Liver (tissue), 10 donors: ENCODE measurements at places on chromosomes 2 and 18. TPM values are rescaled to one million over a fixed set of nuclear protein-coding genes. Genes with fewer than 3 reads are reported as not detected.

DNA sequence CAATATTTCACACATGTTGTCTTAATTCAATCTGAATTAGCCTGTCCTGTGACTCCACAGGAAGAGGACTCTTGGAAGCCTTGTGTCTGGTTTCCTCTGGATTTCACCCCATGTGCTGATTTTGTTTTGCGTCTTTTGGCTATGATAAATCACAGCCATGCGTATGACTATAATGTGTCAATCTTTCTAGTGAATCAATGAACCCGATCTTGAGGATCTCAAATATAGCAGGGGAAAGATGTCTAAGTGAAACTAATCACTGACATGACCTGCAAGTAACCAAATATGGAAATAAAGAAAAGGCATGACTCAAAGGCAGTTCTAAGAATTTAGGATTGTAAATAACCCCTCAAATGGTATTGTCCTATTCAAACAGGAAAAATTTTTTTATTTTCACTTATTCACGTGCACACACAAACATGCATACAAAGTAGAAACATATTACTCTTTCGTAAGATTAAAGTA lies 8.2 kb downstream of the WDFY1 start:
- DNase-seq: no peak

- no peak for DNase-seq
Observed at GRCh38 chr2:104026725-104027124, 827.2 kb upstream of the POU3F3 start.

- no peak for DNase-seq
Observed at GRCh38 chr18:4333043-4333442, 122.1 kb downstream of the DLGAP1 start.

DNA sequence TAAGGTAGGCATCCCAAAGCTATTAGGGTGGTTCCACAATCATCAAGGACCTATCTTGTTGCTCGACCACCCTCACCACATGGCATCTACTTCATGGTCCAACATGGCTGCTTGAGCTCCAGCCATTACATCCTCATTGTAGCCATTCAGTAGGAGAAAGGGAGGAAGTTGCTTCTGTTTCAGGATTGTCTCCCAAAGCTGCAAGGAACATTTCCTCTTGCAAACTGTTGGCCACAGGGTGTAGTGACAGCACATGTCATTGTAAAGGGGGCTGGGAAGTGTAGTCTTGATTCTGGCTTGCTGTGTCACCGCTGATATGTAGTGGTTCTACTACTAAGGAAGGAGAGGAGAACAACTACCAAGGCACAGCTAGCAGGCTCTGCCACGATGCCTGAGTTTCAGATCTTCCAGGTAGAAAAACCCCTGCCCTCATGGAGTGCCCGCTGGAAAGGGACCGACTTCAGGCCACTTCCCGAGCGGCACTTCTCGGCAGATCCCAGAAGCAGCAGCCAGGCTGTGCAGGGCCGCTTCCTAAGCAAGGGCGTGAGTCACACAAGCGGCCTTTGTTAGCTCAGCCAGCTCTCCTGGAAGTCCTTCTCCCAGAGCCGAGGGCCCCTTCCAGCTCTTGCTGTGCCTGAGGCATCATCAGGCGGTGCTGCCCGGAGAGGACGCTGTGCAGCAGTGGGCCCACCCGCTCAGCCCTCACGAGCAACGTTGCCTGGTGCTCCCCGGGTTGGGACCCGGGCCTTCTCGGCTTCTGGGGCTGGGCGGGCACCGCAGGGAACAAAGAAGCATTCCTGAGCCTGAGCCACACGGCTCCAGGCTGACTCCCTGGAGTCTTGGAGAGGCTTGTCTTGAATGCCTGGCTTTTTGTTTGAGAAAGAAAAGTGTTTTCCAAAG lies 58.2 kb downstream of the HS6ST1 start:
- peak; percentile 9 for DNase-seq

DNA sequence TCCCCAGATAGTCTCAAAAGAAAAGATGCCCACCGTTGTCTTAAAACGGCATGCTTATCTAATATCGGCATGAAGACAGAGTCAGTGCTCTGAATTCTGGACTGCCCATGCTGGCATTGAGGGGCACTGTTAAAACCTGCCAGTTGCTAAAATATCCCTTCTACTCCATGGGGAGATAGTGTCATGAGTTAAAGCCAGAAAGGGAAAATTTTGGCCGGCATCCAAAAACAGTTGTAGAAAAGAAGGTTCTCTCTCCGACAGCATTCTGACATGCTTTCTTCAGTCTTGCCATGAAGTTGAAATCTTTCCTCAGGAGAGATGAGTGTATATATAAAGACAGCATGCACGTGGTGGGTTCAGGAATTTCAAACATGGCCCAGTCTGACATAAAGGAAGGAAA lies 401.3 kb upstream of the PIK3C3 start:
- DNase-seq: no peak

GRCh38 chr2:191894681-191895147 lies 47.8 kb upstream of the CAVIN2 start:
- DNase-seq: no peak

DNA sequence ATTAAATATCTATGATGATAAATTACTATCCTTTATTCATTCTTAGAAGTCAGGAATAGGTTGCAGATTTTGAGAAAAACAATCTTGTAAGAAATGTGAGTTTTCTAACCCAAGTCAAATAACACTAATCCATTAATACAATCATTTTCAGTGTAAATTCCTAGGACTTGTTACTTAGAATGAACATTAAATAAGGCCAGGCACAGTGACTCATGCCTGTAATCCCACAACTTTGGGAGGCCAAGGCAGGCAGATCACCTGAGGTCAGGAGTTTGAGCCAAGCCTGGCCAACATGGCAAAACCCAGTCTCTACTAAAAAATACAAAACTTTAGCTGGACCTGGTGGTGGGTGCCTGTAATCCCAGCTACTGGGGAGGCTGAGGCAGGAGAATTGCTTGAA lies 45.8 kb upstream of the CDKL4 start:
- DNase-seq: no peak

DNA sequence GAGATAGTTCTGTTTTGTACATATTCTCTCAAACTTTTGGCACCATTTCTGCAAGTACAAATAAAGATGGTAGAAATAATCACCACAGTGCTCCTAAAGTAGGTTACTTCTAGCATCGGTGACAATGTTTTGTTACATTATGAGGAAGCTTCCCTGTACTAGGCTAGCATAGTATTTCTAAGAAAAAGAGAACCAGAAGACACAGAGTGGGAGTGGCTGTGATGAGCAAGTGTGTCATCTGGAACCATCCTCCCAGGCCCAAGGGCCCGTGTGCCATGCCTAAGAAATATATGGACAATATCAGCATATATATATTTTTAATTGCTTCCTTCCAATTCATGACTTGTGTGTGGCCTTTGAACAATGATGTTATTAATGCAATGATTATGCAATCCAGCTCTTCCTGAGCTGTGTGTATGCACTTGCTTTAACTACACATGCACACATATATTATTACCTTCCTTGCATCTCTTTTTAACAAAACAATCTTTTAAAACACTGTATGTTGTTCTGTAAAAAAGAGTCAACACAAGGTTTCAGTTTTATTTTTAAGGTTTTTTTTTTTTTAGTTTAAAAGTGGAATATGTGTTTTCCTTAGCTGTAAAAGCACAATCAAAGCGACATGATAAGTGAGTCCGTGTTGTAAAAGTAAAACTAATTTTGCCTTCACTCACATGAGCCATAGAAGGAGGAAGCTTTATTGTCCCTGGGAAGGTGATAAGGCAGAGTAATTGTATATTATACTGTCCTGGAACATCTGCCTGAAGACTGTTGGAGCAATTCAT lies 303.9 kb downstream of the ZNF407 start:
- no peak for DNase-seq

The AQP12B gene
- total RNA-seq: not detected

The SLC1A4 gene
- 23.4 TPM for total RNA-seq

The ADAM23 gene
- 0.17 TPM for total RNA-seq

The COX5B gene
- total RNA-seq: 103 TPM

The UGT1A5 gene
- not detected for total RNA-seq

The IL36RN gene
- not detected for total RNA-seq

The GLI2 gene
- 0.14 TPM for total RNA-seq

The NEB gene
- total RNA-seq: 6.4 TPM
